ENCODE measurements at places on chromosomes 5 and 9.

GRCh38 chr5:160486573-160486972 is 64.9 kb downstream of the PTTG1 start:
- no peak for DNase-seq

- no peak for DNase-seq
Measured at GRCh38 chr5:121976979-121977378, 15.2 kb downstream of the SRFBP1 start.

DNA sequence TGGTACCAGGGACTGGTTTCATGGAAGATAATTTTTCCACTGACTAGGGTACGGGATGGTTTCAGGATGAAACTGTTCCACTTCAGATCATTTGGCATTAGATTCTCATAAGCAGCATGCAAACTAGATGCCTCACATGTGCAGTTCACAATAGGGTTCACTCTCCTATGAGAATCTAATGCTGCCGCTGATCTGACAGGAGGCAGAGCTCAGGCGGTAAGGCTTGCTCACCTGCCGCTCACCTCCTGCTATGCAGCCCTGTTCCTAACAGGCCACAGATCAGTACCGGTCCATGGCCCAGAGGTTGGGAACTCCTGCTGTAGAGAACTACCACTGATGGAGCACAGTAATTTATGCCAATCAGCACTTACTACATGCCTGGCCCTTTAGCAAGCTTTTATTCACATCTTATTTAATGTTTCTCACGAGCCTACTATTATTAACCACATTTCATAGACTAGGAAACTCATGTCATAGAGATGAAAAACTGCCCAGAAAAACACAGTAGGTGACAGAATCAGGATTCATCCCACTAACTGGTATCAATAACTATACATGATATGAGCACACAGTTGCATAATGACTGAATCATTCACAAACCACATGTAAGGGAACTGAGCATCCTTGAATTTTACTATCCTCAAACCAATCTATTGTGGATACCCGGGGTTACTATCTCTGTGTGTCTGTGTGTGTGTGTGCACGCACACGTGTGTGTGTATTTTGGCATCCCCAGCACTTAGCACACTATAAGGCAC is 46.5 kb downstream of the SVEP1 start:
- DNase-seq: no peak

- peak; percentile 52 for DNase-seq
Measured at GRCh38 chr5:150272531-150272930, 17.0 kb downstream of the CAMK2A start.

DNA sequence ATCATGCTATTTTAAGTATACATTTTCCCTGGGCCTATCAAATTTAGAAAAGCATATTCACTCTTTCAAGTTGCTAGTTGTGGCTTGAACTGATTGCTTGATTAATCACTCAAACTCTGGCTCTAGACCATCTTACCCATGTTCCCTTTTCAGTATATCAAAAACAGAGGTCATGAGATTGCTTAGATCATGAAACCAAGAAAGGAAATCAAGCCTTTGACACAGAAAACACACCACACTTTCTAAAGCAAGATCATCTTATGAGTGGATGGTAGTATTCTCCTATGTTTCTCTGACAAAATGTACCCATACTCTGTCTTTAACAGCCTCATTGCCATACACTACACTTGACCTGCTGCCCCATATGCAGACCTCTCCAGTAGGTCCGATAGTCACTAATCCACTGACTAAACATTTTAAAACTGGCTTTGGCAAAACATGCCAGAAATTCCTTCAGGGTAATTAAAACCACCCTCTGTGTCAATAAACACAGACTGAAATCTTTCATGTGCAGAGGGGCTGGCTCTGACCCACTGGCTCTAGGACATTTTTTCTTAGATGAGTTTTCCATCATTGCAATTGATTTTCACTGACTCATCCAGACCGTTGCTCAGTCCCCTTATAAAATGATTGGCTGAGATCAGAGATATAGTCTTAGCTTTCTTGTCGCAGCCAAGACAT is 18.2 kb downstream of the PPP2R2B start:
- DNase-seq: no peak

DNA sequence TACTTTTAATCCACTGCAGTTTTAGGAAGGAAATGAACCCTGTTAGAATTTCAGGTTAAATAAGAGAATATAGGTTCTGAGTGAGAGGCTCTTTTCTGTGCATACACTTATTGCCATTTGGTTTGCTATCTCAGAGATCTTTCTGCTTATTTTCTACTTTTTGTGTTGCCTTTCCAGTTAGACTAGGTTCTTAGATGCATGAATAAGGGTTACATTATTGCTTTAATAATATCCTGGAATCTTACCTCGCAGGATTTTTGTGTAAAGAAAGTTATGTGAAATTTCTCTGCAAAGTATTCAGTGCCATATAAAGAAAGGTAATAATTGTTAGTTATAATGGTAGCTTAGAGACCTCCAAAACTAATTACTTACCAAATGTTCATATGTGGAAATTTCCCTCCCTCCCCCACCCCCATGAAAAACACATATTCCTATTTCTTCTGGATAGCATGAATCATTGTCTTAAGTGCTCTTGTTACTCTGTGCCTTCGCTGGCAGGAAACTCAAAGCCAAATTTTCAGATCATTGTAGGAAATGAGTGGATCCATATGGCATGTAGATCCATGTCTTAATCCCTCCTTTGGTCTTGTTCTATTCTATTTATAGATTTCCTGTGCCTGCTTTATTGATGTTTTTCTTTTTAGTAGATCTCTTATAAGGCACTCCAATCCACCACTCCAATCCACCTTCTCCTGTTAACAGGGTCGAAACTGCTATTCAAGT is 2.7 kb upstream of the APBA1 start:
- no peak for DNase-seq

DNA sequence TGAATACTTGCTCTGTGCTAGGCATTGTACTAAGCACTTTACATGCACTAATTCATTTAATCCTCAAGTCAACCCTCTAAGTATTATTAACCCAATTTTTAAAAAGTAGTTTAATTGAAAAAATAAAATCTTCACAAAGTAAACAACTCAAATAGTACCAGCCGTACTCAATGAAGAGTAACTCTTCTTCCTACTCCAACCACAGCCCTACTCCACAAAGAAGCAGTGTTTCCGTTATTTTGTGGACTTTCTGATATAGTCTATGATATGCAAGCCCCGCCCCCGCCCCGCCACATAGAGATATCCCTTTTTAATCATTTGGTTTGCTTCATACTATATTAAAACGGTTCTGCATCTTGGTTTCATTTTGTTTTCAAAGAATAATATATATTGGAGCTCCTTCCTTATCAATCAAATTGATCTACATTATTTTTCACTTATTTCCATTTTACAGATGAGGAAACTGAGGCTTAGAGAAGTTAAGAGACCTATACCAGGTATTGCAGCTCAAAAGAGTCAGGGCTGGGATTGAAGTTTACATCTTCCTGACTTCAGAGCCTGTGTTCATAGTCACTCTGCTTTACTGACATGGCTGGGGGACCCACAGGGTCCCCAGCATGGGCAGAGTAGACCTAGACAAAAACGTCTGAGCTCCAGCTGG is 78.6 kb downstream of the PCDH1 start:
- no peak for DNase-seq

GRCh38 chr5:8033261-8033660 is 164.3 kb downstream of the MTRR start:
- DNase-seq: no peak

DNA sequence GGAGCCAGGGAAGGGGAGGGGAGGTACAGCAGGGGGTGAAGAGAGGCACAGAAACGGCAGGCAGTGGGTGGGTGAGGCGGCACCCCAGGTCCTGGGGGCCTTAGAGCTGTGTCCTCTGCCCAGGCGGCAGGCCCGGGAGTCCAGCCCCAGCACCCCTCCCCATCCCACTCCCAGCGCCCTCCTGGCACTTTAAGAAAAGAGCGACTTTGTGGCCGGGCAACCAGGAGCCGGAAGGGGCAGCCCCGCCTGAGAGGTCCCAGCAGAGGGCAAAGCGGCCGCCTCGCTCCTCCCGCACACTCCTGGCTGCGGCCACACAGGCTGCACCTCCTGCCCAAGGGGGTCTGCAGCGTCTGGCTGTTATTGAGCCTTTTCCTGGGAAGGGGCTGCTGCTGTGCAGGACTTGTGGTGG is 42.6 kb downstream of the NACC2 start:
- no peak for DNase-seq

Measured in HEK293T (cell line).